ENCODE measurements at places on chromosomes 1 and 21.

DNA sequence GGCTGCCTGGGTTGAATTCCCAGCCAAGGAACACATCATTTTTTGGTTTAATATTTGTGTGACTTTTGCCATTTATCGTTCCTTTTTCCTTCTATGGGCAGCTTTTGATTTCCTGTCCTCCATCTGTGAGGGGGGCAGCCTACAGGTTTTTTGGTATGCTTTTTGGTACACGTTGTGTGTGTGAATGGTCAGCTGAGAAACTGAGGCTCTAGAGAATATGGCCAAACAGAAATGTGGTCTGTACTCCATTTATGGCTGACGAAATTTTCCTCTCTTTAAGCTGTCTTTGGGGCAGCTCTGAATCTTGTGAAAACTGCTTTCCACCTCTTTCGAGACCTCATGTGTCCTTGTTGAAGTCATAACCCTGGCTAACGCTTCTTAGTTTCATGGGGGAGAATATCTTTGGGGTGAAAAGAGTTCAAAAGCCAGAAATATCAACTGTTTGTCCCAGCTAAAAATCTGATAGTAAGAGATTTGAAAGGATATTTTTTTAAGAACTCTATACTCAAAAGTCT is 26.6 kb downstream of the NRDC start:
- no peak for DNase-seq

- peak; percentile 78 for DNase-seq
Observed at GRCh38 chr1:83998498-83999315, at the start of gene TTLL7. Gene TTLL7 (minus strand): TSS chr1:83999132. CDS start chr1:83952211, 46,921 bp downstream.

DNA sequence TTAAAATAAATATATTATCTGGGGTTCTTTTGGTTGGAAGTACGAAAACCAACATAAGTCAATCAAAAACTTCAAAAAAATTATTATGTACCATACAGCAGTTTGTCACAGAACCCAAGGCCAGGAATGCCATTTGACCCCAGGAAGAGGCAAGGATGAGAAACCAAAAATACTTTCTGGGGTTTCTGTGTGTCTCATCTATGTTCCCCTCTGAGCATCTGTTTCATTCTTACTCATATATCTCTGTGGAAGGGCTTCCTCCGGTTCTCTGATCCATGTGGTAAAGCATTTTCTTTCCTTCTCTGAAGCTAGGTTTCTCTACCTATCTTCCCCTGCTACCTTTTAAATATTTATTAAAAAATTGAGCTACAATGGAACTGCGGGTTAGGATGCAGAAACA is 9.8 kb upstream of the FCRL1 start:
- no peak for DNase-seq

DNA sequence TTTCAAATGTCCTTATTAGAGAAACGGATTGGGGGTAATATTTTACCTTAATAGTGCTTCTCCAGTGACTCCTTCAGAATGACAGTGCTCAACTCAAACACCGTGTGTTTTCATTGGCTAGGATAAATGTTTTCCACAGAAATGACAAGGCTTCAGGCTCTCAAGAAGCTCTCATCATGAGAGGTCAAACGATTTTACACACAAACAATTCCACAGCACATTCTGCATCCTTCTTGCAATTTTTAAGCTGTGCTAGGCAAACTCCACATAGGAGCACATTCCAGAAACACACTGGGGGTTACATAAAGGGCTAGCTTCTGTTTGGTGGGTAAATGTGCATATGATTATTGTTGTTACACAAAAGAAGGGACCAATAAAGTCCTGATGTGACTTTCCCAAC is 75.5 kb upstream of the IPO9 start:
- DNase-seq, result no peak

DNA sequence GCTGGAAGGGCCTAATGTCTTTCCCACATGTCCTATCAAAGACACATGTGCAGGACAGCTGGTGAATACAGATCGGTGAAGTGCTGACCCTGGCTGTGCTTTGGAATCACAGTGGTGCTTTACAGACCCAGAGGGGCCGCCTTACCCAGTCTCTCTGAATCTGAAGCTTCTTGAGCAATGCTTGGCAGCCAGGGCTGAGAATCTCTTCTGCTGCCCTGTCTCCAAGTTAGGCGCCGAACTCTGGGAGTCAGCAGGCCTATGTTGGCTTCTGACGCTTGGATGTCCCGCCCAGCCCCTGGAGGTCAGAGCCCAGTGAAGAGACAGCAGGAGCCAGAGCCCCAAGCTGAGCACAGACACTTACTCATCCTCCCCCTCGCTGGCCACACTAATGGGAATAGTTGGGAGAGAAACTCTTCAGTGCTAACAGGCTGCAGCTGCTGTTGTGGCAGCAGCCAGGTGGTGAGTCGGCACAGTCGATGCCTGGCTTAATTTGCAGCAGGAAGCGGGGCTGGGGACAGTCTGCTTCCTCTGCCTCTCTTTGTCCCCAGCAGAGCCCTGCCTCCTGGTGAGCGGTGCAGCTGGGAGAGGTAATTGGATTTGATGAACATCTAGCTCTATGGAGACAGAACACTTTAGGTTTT is 68.1 kb downstream of the URB2 start:
- peak; percentile 30 for DNase-seq

- peak; percentile 13 for DNase-seq
Observed at GRCh38 chr21:44364151-44365053, 11.0 kb downstream of the TRPM2 start.

GRCh38 chr1:117661027-117661426 is 55.2 kb downstream of the TENT5C start:
- DNase-seq, result no peak

GRCh38 chr1:168520052-168520751 is 23.6 kb downstream of the XCL2 start:
- DNase-seq, result no peak

- DNase-seq, result no peak
Observed at GRCh38 chr1:17091252-17091651, 28.0 kb downstream of the PADI2 start.

DNA sequence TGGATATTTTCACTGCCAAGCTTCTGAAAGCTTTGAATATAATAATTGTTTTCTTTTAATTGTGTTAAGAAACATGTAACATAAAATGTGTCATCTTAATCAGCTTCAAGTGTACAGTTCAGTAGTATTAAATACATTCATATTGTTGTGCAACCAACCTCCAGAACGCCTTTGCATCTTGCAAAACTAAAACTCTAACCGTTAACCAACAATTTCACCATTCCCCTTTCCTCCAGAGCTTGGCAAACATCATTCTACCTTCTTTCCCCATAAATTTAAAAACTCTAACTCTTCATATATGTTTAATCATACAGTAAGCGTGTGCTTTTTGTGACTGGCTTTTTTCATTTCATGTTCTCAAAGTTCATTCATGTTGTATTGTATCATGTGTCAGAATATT is 2.1 kb downstream of the MNDA start:
- DNase-seq, result no peak

GRCh38 chr1:54260810-54261209 is 60.8 kb downstream of the MRPL37 start:
- no peak for DNase-seq

DNA sequence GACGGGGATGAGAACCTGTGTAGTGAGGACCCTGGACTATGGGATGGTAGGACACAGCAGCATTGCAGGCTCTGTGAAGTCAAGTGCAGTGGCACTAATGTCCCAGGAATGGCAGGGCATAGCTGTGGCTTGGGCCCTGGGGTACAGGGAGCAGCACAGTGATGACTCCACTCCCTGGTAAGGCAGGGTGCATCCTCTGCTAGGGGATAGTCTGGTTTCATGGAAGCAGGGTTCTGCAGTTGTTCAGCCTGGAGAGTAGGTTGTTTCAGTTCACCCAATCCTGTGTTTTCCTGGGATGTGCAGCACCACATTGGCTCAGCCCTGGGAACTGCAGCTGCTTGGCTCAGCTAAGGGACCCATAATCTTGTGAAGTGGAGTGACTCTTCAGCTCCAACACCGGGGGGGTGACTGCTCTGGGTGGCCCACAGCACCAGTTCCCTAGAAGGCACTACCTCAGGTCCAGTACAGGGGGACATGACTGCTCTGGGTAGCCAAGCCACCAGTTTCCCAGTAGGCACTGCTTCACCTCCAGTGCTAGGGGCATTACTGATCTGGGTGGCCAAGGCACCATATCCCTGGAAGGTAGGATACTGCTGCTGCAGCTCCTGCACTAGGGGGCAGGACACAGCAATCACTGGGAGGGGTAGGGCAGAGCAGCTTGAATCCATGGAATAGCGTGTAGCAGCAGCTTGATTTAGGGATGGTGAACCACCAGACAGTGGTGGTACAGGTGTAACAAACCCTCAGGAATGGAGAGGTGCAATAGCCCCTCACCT is 15.3 kb upstream of the C1orf185 start:
- no peak for DNase-seq
